Nucleus accumbens (tissue), 56 donors: ENCODE measurements at places on chromosomes 12 and 14.

- no peak for DNase-seq
These were observed 543.9 kb upstream of the LRFN5 start for GRCh38 chr14:41062826-41063225.

- no peak for DNase-seq
These were observed 442 bp downstream of the FLVCR2 start for GRCh38 chr14:75578786-75579337.

GRCh38 chr12:89087149-89087825 lies 265.0 kb downstream of the DUSP6 start:
- no peak for DNase-seq

DNA sequence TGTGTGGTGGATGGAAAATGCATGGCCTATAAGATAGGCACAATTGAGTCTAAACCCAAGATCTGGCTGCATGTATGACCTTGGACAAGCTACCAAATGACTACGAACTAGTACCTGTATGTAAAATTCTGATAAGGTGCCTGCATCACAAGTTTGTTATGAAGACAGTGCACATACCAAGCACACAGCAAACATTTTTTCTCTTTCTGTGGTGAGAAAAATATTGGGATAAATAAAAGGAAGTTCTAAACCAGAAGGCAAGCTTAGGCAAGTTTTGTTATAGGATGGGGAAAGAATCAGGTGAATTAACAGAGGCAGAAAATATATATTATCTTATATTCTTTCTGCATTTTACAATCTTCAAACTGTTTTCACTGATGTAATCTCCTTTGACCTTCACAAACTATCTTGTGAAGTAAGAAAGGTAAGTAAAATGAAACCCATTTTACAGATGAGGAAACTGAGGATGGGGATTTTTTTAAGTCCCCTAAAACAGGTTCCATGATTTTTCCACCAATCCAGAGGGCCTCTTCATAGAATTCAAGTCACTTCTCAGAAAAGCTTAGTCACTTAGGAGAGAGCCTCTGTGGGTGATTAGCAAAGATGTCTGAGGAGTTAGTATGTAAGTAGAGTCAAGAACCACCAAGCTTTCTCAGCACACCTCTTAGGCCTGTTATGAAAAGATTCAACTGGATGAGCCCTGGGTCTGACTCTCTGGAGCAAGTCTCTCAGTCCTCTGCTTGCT lies 132.0 kb upstream of the RAP1B start:
- no peak for DNase-seq
